Stimulated activated CD8-positive, alpha-beta memory T cell treated with anti-CD3 and anti-CD28 coated beads, Interleukin-12 subunit alpha, Interleukin-12 subunit beta, amount 100 ng/mL, for 1 hour (primary cell): ENCODE measurements at places on chromosomes 4 and X.

- no peak for DNase-seq
Observed at GRCh38 chr4:121129606-121130325, 34.4 kb downstream of the TNIP3 start.

GRCh38 chr4:138341739-138342415 lies 99.7 kb upstream of the SLC7A11 start:
- no peak for DNase-seq

- no peak for DNase-seq
Observed at GRCh38 chr4:181281451-181281850, 961.8 kb upstream of the TENM3 start.

DNA sequence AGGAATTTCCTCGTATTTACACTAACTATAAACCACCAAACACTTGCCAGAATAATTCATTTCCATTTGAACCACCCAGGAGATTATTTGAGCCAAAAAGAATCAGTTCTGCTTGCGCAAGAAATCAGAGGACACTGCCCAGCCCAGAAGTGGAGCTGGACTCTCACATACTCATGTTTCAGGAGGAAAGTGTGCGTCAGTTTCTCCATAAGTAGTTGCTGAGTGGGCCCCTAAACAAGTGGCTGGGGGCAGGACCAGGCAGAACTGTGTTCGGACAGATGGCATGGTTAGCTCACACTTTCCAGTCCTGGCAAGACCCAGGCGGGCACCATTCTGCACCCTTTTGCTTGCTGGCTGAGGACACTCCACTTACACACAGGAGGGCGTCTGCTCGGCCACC lies 38.8 kb downstream of the BTC start:
- no peak for DNase-seq

DNA sequence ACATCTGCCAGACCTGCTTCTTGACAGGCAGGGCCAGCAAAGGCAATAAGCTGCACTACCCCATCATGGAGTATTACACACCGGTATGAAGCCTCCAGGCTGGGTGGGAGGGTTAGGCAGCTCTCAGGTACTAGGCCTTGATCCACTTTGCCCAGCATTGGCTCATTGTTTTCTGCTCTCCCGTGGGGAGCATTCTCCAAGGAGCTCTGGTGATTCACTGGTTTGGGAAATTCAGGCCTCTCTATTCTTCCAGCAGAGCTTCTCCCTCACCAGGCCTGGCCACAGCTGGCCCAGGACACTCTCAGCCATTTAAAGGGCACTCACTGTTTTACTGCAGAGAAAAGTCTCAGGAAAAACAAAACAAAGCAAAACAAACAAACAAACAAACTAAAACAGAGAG lies 33.0 kb downstream of the DRP2 start:
- no peak for DNase-seq

DNA sequence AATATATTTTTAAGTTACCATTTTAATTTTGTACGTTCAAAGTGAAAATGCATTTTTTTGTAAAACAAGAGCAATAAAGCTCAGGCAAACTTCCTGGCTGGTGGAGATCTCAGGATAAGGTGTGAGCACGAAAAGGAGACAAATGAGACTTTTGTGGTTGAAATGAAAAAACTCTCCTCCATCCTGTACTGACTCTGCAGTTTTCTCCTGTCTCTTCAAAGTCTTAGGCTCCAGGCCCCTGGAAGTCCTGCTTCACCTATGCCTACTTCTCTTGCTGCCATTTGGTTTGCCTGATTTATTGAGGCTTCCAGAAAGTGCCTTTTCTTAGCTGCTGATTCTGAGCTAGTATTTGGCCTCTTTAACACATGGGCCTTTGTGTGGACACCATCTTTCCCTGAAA lies 77.7 kb downstream of the MAML3 start:
- DNase-seq = no peak

DNA sequence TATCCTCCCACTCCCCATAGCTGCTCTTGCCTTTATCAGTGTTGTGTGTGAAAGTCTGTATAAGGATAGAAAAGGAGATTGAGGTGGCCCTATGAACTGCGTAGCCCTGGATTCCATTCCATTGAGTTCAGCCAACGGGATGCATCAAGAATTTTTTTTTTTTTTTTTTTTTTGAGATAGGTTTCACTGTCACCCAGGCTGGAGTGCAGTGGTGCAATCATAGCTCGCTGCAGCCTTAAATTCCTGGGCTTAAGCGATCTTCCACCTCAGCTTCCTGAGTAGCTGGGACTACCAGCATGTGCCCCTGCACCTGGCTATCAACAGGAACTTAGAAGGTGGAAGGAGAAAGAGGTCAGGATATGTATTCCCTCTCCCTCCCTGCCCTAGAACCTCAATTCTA lies 187.2 kb upstream of the SPRY1 start:
- no peak for DNase-seq

DNA sequence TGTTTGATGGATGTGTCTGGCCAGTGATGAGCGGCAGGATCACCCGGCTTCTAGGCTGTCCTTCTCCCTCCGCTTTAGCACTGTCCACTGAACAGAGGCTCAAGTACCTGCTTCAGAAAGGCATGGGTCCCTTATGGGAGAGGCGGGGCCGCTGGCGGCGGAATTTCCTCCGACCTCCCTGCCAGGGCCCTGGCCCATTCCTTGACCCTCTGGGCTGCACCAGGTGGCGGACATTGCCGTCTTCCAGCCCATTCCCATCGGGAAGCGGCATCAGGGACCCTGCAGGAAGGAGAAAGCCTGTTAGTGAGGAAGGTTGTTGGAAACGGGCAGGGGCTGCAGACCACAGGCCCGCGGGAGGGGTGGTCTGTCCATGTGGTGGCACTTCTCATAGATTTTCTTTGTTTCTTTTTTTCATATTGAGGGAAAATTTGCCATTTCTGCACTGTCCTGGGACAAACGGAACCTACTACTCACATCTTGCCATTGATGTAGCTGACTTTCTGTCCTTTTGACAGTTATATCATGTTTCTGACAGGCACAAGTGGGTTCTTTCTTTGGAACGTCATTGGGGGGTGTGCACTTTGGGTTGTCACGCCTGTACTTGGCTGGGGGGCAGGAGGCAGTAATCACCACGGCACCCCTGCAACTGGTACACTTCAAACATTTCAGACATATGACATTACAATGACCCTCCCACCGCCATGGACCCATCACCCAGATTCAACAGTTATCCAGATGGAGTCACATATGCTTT lies 6.1 kb downstream of the APLN start:
- DNase-seq = no peak

DNA sequence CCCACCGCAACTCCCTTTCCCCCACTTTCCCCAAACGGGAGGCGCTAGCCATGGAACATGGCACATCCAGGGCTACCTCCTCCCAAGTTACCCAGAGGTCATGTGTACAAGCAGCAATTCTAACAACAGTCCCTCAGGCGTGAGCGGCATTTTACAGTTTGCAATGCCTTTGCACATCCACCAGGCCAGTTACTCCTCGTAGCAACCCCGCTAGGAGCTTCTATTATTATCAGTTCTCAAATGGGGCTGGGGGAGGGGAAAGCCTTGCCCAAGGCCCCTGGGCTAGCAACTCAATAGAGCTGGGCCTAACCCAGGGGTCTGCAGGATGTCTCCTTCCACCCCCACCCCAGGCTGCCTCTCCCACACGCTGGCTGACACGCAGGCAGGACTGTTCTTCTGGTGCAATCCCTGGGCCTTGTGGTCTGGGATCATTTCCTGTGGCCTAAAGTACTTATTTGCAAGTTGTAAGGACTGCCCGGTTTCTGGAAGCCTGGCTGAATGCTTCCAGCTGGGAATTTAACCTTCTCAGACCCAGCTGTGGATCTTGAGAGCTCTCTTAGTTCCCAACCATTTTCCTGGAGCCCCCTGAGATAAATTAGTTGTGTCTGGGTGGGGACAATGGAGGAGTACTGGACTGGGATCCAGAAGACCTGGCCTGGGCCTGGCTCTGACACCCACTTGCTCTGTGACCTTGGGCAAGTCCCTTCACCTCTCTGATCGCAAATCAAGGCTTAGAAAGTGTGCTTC lies 27.7 kb downstream of the PJA1 start:
- DNase-seq = no peak

DNA sequence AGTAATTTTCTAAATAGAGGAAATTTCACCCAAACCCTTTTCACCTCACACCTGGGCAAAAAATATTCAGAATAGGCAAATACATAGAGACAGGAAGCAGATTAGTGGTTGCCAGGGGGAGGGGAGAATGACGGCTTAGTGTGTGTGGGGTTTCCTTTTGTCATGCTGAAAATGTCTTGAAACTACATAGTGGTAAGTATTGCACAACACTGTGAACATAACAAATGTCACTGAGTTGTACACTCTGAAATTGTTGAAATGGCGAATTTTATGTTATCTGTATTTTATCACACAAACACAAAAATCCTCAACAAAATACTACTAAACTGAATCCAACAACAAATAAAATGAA lies 60.7 kb upstream of the PLAC1 start:
- DNase-seq = no peak

DNA sequence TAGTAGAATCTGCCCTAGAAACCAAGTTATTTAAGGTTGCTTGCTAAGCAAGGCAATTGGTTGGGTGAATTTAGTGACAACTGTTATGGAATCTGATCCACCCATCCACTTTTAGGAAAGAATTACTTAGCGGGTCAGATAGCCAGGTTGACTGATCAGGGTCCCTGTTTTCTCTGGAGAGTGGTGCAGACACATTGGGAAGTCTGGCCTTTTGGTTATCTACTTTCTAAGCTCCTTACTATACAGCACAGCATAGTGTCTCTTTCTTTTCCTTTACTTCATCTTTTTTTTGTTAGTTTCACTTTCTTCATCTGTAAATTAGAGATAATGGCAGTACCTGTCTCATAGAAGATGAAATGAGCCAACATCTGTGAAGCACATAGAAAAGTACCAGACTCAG lies 7.4 kb downstream of the HERC3 start:
- DNase-seq = no peak

GRCh38 chr4:87281603-87282002 lies 41.1 kb downstream of the HSD17B13 start:
- DNase-seq = no peak

GRCh38 chrX:101774340-101774739 lies 114.7 kb upstream of the ARMCX2 start:
- DNase-seq = no peak

DNA sequence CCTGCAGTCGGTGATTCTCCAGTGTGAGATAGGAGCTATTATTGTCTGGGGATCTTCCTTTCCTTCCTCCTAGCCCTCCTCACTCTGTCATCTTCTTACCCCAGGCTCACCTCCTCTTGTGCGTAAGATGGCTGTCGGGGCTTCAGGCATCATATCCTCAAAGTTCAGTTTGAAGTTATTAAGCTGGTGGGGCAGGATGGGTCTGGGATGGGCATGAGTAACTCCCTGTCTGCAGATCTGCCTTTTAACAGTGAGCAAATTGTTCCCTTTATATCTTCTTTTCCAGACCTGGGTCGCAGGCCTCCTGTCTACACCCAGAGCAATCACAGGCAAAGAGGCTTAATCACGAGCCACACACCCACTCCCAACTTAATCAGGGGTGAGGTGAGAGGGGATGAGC lies 900 bp upstream of the MTMR1 start:
- no peak for DNase-seq

DNA sequence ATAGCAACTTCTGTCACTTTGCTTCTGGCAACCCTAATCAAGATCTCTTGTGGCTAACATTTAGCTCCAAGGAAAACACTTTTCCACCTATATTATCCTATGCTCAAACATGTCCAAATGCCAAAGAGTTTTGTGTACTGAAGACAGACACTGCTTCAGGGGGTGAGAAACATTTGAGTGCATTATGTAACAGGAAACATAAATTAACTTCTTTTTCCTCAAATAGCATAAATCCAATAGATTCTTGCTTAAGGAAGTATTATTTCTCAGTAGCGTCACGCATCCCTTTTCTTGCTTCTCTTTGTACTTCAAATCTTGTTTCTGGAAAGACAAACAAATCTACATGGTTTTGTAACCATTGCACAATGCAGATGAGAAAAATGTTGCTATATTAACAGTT lies 839.1 kb downstream of the GLUD2 start:
- DNase-seq = no peak

DNA sequence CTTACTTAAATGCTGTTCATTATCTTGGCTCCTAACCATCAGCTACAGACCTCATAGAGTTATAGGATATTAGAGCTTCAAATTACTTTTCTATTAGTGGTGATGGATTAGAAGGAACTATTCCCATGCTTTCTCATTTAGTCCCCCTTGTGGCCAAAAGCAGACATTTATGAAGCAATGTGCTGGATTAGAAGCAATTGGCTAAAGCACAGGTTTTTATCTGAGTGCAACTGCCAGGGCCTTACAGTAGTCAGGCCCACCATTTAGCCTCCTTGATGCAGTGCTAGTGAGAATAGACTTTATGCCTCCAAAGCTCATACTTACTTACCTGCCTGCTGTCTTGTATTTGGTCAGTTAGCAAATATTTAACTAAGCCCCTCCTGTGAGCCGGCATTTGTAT lies 93.0 kb downstream of the TSPAN7 start:
- no peak for DNase-seq

GRCh38 chrX:85941275-85941674 lies 106.1 kb downstream of the CHM start:
- DNase-seq = no peak

- DNase-seq = no peak
Observed at GRCh38 chr4:150582146-150582872, at the start of gene MAB21L2. MAB21L2 (plus strand) TSS chr4:150582151; CDS start chr4:150583030, 879 bp downstream.

GRCh38 chrX:65035446-65035770 lies 59.2 kb upstream of the ZC4H2 start:
- DNase-seq = no peak
